PC-9 (cell line): ENCODE measurements at places on chromosomes 16 and 17.

- no peak for DNase-seq
- no peak overlapping the region for H3K27ac ChIP-seq
- peaks cover 91% of the 10 kb centered on the region for H3K27me3 ChIP-seq
- H3K4me3 ChIP-seq = no peak overlapping the region
Observed at GRCh38 chr17:73625006-73625405, 19.2 kb downstream of the SDK2 start.

GRCh38 chr17:42068979-42069378 lies 18.6 kb upstream of the C17orf113 start:
- H3K27ac ChIP-seq = no peak overlapping the region
- peaks cover 20% of the 10 kb centered on the region for H3K27me3 ChIP-seq
- no peak for DNase-seq
- no peak overlapping the region for H3K4me3 ChIP-seq
- H3K4me1 ChIP-seq = no peaks in the 10 kb centered on the region

- DNase-seq = no peak
- no peak overlapping the region for H3K27ac ChIP-seq
- peaks cover 14% of the 10 kb centered on the region; the same call in 1 of the 2 replicates for H3K27me3 ChIP-seq
- no peaks in the 10 kb centered on the region for H3K4me1 ChIP-seq
- H3K4me3 ChIP-seq = no peak overlapping the region
Observed at GRCh38 chr16:23924128-23924527, 88.3 kb downstream of the PRKCB start.

- no peak for DNase-seq
- peaks cover 25% of the 10 kb centered on the region for H3K4me1 ChIP-seq
Observed at GRCh38 chr17:3962217-3962964, 1.8 kb downstream of the ATP2A3 start.

- H3K4me3 ChIP-seq = no peak overlapping the region
- no peaks in the 10 kb centered on the region for H3K36me3 ChIP-seq
- H3K27ac ChIP-seq = peak overlapping the region; percentile 39
- H3K27me3 ChIP-seq = no peaks in the 10 kb centered on the region
- H3K4me1 ChIP-seq = peaks cover 54% of the 10 kb centered on the region
Observed at GRCh38 chr17:44108440-44109311, 14.8 kb downstream of the HDAC5 start.

DNA sequence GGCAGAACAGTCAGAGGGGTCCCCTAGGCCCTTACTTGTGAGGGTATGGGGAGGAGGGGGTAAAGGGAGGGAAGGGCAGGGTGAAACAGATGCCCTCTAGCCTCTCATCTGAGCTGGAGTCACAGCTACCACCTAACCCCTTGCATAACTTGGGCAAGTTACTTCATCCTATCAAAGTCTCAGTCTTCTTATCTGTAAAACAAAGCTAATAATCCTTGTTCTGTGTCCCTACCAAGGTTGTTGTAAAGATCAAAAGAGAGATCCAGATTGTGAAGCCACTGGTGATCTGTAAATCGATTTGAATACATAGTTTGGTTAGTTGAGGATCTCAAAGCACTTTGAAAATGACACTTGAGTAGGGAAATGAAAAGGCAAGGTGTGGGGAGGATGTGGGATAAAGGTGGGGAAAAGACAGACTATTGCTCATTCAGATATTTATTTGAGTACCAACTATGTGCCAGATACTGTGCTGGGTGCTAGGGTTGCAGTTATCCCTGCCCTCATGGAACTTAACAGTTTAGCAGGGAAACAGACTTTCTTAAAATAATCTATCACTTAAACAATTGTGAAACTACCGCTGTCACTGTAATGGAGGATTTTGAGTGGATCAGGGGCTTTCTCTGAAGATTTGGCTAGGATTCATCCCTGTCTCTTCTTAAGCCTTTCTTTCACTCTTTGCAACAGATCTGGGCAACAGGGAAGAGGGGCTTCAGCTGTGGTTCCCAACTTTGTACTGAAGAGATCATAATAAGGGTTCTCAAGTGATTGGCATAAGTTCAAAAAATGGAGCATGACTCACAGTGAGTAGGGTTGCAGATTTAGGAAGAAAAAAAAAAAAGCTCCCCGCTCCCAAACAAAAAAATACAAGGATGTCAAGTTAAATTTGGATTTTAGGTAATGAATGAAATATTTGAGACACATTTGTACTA lies 3.0 kb downstream of the HEATR9 start:
- no peaks in the 10 kb centered on the region; the same call in 1 of the 2 replicates for H3K4me1 ChIP-seq
- H3K27me3 ChIP-seq = no peaks in the 10 kb centered on the region
- no peak overlapping the region for H3K4me3 ChIP-seq
- no peaks in the 10 kb centered on the region for H3K36me3 ChIP-seq

DNA sequence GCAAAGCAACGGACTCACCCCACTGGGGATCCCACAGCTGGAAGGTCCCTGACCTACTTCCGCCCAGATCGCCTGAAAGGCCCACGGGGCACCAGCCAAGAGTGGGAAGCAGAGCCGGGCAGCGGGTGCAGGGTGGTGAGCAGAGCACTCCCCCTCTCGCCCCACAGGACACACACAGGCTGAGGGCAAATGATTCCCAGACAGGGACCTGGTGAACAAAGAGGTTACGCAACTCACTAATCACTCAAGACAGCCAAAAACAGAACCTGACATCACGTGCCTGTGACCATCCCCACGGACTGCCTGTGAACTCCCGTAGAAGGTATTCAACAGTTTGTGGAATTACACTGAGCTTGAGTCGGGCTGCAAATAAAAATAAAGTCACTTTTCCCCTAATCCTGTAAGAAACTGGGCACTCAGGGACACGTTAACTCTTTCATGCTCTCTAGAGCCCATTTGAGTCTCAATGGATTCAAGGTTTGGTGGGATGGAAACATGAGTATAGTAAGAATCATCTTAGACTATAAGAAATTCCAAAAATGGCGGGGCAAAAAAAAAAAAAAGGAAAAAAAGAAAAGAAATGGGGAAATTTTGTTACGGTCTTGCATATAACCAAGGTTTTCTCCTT lies 396.1 kb downstream of the SOX9 start:
- no peaks in the 10 kb centered on the region for H3K36me3 ChIP-seq
- H3K4me3 ChIP-seq = no peak overlapping the region
- no peak overlapping the region for H3K27ac ChIP-seq
- DNase-seq = no peak

- H3K4me3 ChIP-seq = no peak overlapping the region
- H3K27ac ChIP-seq = no peak overlapping the region
- DNase-seq = no peak
- no peaks in the 10 kb centered on the region for H3K36me3 ChIP-seq
Observed at GRCh38 chr16:78437352-78437968, 338.0 kb downstream of the WWOX start.

GRCh38 chr17:68321556-68321954 lies 30.3 kb downstream of the ARSG start:
- no peaks in the 10 kb centered on the region for H3K27me3 ChIP-seq
- no peaks in the 10 kb centered on the region for H3K36me3 ChIP-seq
- peaks cover 31% of the 10 kb centered on the region for H3K4me1 ChIP-seq
- no peak overlapping the region for H3K27ac ChIP-seq

DNA sequence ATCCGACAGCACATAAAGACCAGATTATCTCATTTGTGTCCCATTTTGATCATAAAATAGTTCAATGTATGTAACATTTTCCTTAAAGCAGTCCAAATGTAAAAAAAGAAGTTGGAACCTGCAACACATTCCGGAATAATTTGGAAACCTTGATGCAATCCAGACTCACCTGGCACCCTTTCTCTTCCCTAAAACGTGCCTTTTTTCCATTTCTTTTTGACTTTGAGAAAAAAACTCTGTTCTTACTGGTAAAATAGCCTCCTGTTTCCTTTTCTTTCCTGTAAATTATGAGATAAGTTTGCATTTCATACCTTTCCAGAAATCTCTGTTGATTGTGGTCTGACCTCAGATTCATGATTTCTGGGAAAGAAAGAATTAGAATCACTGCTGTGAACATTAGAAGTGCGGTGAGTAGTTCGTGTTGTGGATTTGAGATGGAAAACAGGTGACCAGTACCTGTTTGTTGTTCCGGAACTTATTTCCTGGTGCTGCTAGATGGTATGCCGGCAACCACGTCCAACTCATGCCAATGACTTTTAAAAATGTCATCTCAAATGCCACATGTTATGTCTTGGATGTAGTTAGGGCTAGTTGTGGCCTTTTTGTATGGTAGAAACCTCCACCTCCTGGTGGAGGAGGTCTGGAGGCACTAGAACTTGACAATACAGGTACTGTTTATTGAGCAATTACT lies 108.1 kb downstream of the SOCS1 start:
- peak; percentile 5 for DNase-seq
- H3K36me3 ChIP-seq = no peaks in the 10 kb centered on the region
- no peak overlapping the region for H3K27ac ChIP-seq
- no peaks in the 10 kb centered on the region for H3K4me1 ChIP-seq
- no peaks in the 10 kb centered on the region for H3K27me3 ChIP-seq

DNA sequence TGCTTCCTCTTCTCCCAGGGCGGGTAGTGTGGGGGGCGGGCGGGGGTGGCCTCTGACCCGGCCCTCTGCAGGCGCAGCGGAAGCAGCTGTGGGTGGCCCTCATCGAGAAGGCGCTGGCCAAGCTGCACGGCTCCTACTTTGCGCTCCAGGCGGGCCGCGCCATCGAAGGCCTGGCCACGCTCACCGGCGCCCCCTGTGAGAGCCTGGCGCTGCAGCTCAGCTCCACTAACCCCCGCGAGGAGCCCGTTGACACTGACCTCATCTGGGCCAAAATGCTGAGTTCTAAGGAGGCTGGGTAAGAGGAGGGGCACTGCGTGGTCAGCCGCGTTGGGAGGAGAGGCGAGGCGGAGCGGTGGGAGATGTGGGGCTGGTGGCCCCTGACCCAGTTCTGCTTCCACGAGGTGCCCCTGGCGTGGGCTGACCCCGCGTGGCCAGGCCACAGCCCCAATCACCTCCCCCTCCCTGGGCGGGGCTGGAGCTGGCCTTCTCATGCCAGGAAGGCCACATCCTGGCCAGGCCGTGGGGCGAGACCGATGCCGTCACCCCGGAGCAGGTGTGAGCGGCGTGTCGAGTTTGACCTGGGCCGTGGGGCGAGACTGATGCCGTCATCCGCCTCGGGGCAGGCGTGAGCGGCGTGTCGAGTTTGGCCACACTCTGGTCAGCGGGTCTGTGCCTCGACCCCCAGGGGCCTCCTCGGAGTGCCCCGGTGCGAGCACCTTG lies 10.5 kb upstream of the PRR35 start:
- H3K4me3 ChIP-seq = no peak overlapping the region
- no peaks in the 10 kb centered on the region for H3K4me1 ChIP-seq
- H3K27me3 ChIP-seq = no peaks in the 10 kb centered on the region
- DNase-seq = no peak
- H3K36me3 ChIP-seq = no peaks in the 10 kb centered on the region
- no peak overlapping the region for H3K27ac ChIP-seq

DNA sequence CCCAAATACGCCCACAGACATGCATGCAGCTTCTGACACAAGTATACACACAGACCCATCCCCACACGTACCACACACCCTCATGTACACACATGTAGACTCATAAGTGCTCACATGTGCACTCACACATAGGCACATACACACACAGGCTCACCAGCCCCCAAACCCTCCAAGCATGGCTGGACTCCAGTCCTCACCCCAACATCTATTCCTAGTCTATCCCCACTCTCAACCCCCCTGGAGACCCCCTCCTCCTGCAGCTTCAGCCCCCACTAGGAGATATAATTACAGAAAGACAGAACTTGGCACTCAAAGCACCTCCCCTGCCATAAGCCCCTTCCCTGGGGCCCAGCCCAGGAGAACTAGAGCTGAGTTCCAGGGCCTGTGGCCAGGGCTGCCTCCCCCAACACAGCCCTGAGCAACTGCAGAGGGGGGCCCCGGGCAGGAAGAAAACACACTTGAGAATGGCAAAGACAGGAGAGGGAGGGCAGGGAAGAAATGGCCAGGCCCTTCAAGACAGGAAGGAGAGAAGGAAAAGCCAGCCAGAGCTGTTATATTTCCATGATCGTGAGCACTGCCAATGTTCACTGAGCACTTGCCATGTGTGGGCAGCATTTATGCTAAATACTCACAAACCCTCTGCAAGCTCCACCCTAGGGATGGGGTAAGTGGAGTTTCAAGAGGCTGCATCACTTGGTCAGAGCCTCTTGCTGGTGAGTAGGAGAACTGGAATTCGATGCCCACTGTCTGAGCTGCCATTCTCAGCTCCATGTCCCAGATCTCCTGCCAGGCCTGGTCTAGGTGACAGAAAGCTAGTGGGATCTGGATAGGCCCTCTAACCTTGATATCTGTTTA lies 224.5 kb downstream of the ZNF423 start:
- DNase-seq = no peak
- H3K4me1 ChIP-seq = no peaks in the 10 kb centered on the region
- no peaks in the 10 kb centered on the region for H3K36me3 ChIP-seq
- no peak overlapping the region for H3K27ac ChIP-seq
